ENCODE measurements at places on chromosomes 4 and X. TPM values are rescaled to one million over a fixed set of nuclear protein-coding genes. Genes with fewer than 3 reads are reported as not detected.

UBL4A gene
- total RNA-seq: 45.0 TPM

P2RY4 gene
- 0.69 TPM for total RNA-seq

ATP5ME gene
- total RNA-seq: 125 TPM

ERCC6L gene
- total RNA-seq: 5.4 TPM

PPEF2 gene
- not detected for total RNA-seq

NKX6-1 gene
- total RNA-seq: not detected

CXCL6 gene
- not detected for total RNA-seq

FMR1 gene
- 30.4 TPM for total RNA-seq

MAGEA10 gene
- total RNA-seq: not detected

SLC49A3 gene
- total RNA-seq: 0.29 TPM

NAP1L2 gene
- 2.0 TPM for total RNA-seq

MEPE gene
- total RNA-seq: not detected

GRPR gene
- total RNA-seq: not detected

ASB11 gene
- total RNA-seq: not detected

GRIA3 gene
- not detected for total RNA-seq

APOOL gene
- total RNA-seq: 20.0 TPM

Data from activated T-cell treated with anti-CD3 and anti-CD28 coated beads, Interleukin-2, amount 50 U/mL, for 72 hours (primary cell).